ENCODE measurements at places on chromosomes 3 and 15.

GRCh38 chr3:104040896-104041295 lies 1325.8 kb upstream of the ALCAM start:
- no peak for DNase-seq

GRCh38 chr15:41985236-41986160 lies 13.1 kb upstream of the EHD4 start:
- DNase-seq: no peak

DNA sequence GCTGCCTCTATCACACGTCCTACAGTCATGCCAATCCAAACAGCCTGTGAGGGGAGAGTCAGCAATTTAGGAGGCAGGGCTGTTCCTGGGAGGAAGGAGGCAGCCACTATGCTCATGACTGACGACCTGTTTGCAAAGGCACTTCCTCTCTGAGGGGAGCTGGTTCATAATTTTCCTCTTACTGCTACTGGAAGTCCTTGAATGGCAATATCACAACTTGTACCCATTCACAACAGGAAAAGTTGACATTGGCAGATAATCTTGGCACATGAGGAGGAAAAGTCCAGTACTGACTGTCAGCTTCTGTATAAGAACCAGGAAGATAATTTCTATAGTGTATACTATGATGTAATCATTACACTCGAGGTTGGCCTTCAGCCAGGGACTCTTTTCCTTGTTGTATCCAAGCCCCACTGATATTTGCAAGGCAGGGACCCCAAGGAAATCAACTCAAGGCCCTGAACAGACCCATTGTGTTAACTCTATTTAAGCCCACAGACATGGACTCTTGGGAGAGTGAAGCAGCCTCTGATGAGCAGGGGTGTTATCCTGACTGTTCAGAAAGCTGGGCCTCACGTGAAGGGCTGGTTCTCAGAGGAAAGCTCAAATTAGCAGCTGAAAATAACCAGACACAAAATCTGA lies 267.3 kb upstream of the ADAMTS9 start:
- DNase-seq: no peak

DNA sequence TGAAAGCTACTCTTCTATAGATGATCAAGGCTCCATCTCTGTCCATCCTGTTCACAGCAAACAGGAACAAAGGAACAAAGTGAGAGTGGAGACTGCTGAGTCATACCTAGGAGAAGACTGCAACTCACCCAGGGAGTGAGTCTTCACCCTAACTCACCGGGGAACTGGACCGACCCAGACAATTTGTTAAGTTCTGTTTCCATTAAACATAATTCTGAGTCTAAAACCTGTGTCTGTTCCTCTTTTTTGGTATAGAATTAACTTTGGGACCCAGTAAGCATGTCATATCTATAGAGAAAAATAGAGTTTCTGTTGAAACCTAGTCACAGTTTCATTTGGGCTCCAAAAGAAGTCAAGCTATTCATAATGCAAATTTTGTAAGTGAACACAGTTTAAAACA lies 21.6 kb downstream of the CCDC80 start:
- DNase-seq: no peak

- DNase-seq: no peak
Observed at GRCh38 chr3:170600005-170600624, 14.2 kb upstream of the SLC7A14 start.

DNA sequence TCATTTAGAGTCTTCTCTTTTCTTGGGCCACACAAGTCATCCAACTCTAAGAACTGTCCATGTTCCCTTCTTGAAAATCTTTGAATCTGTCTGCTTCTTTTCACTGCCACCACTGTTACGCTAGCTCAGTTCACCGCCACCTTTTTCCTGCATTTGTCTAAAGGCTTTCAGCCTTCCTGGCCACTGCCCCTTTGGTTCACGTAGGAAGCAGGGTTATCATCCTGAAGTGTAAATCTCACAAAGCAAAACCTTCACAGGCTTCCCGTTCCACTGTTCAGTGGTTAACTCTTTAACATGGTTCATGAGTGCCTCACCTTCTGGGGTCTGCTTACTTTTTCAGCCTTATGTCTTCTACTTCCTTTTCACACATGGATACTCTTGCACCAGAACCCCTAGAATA lies 26.3 kb upstream of the CCDC39 start:
- no peak for DNase-seq

DNA sequence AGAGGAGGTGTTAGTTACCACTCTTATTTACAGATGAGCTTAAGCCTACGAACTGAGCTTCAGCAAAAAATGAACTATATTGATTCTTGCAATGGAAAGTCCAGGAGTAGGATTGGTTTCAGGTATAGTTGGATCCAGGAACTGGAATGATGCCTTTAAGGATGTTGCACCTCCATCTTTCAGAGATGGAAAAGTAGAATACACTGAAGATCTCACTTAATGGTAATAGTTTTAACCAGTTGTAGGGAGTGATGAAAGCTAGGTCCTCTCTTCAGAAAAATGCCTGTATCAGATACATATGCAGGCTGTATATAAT lies 2.5 kb downstream of the SLC28A1 start:
- DNase-seq: no peak

GRCh38 chr3:125513490-125514115 lies 6.4 kb downstream of the SNX4 start:
- DNase-seq: no peak

DNA sequence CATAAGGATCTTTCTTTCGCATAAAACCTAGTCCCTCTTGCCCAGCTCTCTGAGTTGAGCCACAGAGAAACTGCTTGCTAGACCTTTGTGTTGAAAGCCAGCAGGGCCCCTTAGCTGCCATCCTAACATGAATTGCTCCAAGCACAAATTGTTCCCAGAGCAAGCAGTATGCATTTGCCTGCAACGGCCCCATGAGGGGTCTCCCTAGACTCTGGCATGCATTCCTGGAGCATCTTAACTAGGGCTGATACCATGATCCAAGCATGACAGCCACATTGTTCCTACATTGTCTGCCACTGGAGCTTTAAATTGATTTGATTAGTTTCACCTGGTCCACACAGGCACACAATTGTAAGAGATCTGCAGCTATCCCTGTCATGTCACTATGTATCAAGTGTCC lies 428.1 kb downstream of the TAFA4 start:
- no peak for DNase-seq

DNA sequence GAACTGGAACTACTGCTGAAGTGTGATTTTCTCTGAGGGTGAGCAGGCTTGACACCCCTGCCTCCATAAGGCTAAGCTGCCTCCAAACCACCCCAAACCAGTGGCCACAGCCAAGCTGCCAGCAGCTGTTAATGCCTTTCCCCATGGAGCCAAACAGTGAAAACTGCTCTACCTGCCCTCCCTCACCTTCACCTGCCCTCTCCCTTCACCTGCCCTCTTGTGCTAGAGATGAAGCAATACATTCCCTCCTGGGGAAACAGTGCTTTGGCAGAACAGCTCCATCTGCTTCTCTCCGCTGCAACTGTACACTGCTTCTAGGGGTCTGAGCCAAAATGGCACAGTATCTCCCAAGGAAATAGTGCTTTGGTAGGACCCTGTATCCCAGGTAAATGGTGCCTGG lies 374.1 kb downstream of the FHIT start:
- DNase-seq: no peak

DNA sequence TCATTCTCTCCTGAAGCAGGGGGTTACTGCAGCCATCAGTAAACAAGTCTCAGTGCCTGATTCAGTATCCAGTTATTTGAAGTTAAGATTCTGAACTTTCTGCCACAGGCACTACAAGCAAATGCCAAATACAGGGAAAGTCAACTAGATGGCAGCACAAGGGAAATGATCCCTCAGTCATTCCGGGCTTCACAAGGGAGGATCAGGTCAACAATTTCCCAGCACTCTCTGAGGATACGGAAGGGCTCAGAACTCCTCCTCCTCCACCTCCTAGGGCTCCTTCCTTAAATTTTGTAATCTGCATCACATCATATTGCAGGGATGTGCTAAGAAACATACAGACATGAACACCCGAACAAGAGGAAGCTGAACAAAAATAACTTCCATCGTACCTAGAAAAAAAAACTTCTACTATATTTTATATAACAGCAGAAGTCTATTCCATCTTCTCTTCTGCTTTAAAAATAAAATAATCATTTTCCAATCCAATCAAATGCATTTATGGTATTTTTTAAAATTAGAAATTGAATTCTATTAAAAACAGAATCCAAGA lies 187.1 kb downstream of the FMN1 start:
- no peak for DNase-seq

DNA sequence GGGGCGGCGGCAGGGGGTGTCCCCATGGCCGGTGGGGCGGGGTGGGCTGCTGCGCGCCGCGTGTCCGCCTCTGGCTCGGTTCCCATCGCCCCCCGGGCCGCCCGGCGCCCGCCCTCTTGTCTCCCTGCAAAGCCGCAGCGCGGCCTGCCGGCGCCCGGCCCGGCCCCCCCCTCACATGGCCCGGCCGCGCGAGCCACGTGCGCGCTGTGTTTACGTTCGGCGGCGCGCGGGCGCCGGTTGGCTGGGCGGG lies 502 bp downstream of the NR1D2 start:
- DNase-seq: no peak

DNA sequence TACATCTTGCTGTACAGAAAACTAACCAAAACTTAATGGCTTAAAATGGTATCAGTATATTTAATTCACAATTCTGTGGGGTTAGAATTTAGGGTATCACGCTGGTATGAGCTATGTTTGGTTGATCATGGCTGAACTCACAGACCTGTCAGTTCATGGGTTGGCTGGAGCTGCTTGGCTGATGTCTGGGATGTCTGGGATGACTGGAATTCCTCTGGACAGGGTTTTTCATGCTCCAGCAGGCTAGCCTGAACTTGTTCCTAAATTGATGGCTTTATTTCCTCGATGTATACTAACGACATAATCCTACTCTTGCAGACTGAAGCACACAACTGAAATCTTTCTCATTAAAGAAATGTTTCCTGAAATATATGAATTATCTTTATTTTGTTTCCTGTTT lies 338.9 kb upstream of the GBE1 start:
- no peak for DNase-seq

DNA sequence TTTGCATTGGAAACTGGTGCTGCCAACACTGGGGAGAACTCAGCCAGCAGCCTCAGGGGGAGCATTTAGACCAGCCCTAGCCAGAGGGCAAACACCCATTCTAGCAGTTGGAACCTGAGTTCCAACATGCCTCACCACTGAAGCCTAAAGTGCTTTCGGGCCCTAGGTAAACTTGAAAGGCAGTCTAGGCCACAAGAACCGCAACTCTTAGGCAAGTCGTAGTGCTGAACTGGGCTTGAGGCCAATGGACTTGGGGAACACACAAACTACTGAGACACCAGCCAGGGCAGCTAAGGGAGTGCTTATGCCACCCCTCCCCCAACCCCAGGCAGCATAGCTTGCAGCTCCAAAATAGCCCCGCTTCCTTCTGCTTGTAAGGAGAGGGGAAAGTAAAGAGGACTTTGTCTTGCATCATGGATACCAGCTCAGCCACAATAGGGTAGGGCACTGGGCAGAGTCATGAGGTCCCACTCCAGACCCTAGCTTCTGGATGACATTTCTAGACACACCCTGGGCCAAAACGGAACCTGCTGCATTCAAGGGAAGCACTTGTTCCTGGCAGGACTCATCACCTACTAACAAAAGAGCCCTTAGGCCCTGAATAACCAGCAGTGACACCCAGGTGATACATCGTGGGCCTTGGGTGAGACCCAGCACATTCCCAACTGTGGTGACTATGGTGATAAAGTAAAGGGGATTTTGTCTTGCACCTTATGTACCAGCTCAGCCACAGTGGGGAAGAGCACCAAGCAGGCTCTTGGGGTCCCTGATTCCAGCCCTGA lies 37.3 kb upstream of the TEX9 start:
- DNase-seq: no peak

- DNase-seq: no peak
Observed at GRCh38 chr15:57224664-57225063, 151.6 kb upstream of the CGNL1 start.
